ENCODE measurements at places on chromosomes 3 and 15.
A peak's percentile ranks its signal among the peaks of the same experiment; 100 is the strongest.

DNA sequence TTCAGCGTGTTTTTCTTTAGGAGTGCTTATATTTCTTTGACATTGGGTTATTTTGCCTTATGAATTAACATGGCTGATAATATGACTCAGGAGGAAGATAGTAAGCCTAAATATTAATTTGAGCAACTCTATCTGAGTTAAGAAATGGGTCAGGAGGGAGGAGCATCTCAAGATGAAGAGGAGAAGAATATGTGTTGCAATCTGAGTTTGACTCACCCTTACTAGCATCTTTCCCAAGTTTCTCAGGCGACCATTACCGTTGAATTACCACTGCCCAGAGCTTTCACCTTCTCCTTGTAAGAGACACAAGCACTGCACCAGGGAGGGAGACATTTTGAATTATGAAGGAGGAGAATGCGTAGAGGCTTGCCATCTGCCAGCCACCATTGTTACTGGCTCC, 138.3 kb upstream of the MYRIP start:
- DNase-seq = no peak

- DNase-seq = no peak
These were observed at the start of gene GPR62 for GRCh38 chr3:51955175-51955892. GPR62 (plus strand) TSS chr3:51955381; CDS start chr3:51955653, 272 bp downstream.

- DNase-seq = peak; percentile 50
These were observed 161.2 kb downstream of the ATP10A start for GRCh38 chr15:25701721-25702465.

- DNase-seq = peak; percentile 13
These were observed 244.9 kb downstream of the FGF12 start for GRCh38 chr3:192482391-192482790.

GRCh38 chr3:143443851-143444331, 324.3 kb downstream of the CHST2 start:
- peak; percentile 99 for DNase-seq

Measured in astrocyte (in vitro differentiated cells and primary cell).